ENCODE measurements at places on chromosomes 2 and 18.

- no peak for DNase-seq
Measured at GRCh38 chr2:185785851-185786473, 47.4 kb downstream of the FSIP2 start.

- no peak for DNase-seq
Measured at GRCh38 chr18:55220523-55220922, 261.3 kb upstream of the CCDC68 start.

DNA sequence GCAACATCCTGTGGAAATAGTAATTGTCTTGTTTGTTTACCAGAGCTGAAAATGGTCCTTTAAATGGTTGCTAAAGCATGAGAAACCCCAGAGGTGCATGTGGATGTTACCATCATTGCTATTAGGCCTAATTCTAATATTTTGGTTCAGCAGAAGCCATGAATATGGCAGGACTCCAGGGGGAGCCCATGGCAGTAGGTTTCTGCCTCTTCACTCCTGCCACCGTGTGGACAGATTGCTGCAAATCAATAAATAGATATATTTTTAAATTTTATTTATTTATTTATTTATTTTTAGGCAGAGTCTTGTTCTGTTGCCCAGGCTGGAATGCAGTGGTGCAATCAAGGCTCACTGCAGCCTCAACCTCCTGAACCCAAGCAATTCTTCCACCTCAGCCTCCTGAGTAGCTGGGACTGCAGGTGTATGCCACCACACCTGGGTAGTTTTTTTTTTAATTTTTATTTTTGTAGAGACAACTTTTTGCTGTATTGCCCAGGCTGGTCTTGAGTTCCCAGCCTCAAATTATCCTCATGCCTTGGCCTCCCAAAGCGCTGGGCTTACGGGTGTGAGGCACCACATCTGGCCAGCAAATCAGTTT lies 54.9 kb upstream of the CAPN13 start:
- DNase-seq = peak; percentile 15

DNA sequence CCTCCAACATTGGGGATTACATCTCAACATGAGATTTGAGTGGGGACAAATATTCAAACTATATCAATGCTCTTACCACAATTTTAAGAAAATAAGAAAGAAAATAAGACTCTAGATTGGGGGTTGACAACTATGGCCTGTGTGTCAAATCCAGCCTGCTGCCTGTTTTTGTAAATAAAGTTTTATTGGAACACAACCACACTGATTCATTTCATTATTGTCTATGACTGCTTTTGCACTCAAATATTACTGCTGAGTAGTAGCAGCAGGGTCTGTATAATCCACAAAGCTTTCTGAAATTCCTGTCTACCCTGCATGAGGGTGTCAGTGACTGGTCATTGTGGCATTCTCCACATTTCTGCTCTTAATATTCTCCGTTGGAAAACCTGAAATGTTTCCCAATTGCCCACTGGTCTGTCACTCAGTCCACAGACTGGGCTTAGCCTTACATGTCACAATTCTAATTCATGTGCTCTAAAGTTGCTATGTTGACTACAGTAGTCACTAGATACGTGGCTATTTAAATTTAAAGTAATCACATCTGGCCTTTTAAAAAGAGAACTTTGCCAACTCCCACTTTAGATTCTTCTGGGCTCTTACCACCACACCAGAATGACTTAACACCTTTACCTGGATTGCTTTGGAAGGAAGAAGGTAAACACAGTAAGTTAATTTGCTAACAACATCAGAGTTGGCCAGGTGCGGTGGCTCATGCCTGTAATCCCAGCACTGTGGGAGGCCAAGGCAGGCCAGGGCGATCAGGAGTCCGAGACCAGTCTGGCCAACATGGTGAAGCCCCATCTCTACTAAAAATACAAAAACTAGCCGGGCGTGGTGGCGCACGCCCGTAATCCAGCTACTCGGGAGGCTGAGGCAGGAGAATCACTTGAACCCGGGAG lies 86.9 kb downstream of the CLHC1 start:
- DNase-seq = no peak

DNA sequence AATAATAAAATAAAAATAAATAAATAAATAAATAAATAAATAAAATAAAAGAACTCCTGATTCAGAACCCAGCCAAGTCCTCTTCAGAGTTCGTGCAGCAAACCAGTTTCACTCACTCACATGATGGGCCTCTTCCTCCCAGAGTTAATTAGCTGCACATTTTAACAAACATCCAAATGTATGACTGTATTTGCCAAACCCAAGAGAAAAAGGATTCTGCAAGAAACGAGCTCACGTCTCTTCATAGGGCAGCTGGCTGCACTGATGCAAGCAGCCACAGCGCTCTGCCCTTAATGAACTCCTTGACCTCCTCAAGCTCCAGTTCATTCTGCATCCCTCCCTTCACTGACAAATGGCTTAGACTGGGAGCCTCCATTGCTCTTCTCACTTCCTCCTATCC lies 55.1 kb downstream of the MREG start:
- no peak for DNase-seq

DNA sequence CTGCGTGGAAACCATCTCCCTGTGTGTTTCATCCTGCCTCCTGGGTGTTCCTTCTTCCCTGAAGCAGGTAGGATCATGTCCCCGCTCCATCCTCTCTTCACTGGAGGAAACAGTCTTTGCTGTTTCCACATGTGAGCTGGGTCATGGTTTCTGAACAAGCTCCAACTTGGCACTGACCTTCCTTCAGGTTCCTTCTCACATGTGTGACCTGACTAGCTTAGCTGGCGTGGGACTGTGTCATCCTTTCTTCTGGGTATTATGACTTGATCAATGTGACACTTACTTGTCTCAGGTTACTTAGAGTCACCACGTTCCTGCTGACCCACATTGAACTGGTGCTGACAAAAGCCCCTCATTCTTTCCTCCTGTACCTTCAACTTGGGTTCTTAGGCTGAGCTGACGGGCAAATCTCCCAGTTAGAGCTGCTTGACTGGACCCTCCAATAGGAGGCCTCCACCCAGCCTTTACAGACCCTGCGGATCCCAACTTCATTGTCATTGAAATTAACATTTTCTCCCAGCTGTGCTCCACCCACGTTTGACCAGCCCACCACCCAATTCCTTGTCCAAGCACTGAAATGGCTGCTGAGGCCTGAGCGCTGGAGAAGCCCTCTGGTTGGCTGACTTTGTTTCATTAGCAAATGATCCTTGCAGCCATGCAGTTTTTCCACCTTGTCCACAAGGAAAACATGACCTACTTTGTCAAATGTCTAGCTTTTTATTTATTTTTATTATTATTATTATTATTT lies 128.1 kb downstream of the DDX1 start:
- DNase-seq = no peak

GRCh38 chr2:235390816-235391194 lies 103.0 kb upstream of the AGAP1 start:
- DNase-seq = no peak

DNA sequence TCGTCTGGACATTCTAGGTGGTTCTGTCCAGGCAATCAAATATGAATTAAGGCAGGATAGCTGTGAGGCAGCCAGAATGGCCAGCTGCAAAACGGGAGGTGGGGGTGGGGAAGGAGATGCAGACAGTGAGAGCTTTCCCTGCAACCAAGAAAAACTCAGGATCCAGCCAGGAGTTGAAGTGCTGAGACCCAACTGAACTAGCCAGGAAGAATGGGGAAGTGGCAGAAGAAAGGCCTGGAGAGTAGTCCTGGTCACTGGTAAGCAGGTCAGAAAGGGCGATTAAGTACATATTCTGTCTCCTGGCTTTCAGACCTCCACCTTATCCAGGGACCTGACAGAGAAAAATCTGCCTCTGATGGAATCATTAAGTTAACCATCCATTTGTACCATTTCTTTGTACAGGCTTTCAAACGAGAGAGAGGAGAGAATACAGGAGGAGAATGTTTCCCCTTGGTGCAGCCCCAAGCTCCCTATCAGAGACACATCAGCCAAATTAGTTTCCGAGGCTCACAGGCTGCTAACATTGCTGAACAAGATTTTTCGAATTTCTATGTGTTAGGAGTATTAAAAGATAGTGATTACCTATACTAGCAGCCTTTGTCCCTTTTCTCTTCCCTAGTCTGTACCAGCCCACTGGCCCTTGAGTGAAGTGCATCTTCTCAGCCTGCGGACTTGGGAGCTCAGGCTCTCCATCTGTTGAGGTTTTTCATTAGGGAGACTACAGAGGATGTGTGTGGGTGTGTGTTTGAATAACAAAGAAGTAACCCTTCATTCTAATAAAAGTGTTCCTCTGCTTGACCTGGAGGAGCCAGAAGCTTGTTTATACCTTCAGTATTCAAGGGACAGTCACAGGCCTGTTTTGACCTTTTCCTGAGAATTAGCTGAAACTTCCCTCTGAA lies 12.5 kb upstream of the HOXD1 start:
- no peak for DNase-seq

DNA sequence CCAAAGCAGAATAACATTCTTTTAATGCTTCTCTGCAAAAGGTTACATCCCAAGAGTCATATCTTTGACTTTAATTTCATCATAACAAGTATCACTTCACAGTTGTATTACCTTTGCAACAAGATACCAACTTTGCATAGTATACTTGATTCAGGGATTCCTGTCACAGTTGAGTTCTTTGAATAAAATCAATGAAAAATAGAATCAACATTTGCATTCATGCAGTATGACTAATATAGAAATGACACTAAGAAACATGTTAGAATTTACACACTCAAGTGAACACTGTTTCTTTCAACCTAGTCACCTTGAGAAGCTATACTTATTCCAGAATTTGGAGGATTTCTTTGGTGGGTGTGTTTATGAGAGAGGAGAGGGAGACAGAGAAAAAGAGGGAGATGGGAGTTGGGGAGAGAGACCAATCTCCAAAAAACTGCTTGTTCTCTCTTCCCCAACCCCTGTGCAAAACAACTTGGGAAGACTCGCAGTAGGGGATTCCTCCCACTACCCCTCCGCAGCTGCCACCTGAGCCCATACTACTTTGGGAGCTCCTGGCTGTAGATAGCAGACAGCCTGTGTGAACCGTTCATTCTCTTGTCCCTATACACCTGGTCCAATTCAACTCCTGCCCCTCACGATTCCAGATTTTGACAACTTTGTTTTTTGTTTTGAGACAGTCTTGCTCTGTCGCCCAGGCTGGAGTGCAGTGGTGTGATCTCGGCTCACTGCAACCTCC lies 57.7 kb downstream of the PELI1 start:
- DNase-seq = no peak

DNA sequence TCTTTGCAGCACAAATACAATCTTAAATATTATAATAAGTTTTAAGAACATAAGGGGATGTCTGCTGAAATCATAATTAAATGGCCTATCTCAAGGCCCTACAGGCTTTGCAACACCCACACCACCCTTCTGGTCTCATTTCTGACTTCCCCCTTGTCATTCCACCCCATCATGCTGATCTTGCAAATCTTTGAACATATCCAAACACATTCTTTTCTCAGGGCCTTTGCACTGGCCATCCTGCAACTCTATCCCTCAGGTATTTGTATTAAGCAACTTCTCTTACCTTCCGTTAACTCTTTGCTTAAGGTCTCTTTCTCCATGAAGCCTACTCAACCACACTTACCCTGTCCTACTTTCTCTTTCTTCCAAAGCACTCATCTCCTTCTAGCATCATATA lies 51.8 kb upstream of the CCDC150 start:
- DNase-seq = no peak

DNA sequence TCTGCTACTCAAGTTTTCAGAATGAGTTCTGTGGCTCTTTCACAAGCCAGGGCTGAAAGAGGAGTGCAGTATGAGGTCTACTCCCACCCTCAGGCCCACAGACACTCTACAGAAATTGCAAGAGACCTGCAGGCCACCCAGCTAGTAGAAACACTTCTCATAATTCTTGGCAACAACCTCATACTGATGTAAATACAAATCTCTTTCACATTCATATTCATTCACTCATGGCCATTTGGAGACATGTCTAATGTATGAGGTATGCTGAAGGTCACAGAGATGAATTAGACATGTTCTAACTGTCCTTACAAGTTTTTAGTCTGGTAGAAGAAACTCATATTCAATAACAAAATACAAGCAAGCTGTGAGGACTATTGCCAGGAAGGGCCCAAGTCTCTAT lies 83.8 kb upstream of the KLHL29 start:
- no peak for DNase-seq
